ENCODE measurements at places on chromosomes 3 and 15. TPM values are rescaled to one million over a fixed set of nuclear protein-coding genes. Genes with fewer than 3 reads are reported as not detected.

DNA sequence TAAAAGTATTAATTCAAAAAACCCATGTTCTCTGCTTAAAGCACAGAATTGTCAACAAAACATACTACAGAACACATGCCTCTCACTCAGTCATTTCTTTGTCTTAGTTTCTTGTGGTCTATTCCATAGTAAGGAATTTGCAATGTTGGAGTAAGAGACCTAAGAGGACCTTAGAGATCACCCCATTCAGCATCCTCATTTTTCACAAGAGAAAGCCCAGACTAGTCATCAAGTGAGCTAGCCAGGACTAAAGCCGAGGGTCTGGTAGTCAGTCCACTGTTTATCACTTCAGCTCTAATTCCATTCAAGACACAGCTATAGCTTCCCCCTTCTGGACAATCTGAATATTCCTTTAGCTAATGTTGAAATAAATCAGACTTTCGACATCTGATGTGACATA is 601.1 kb downstream of the FHIT start:
- no peak for DNase-seq

DNA sequence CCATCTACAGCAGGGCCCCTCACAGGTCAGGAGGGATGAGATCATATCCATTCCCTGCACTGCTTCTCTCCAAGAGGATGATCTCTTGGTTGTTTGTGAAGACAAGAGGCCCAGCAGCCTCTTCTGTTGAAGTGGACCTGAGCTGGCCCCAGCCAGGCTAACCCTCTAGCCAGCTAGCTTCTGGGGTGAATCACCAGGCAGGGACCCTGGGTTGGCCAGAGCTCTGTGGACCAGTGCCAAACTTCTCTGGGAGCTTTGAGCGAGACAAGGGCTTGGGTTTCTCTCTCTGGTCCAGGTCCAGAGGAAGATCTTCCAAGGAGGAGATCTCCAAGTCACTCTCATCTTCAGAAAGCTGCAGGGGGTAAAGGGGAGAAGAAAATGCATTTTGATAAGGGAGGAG is 52.7 kb downstream of the CLDN18 start:
- no peak for DNase-seq

Gene NOX5
- not detected for total RNA-seq

- DNase-seq, result no peak
These were observed 91.0 kb downstream of the TPRG1 start for GRCh38 chr3:189262746-189263145.

GRCh38 chr3:119580067-119580760 is 922 bp downstream of the ADPRH start:
- DNase-seq, result no peak

GRCh38 chr3:110349295-110349694 is 722.3 kb upstream of the NECTIN3 start:
- DNase-seq, result no peak

GRCh38 chr3:20421-20820 is 176.1 kb upstream of the CHL1 start:
- DNase-seq, result no peak

- no peak for DNase-seq
These were observed 245.9 kb upstream of the TOPAZ1 start for GRCh38 chr3:43995547-43996378.

DNA sequence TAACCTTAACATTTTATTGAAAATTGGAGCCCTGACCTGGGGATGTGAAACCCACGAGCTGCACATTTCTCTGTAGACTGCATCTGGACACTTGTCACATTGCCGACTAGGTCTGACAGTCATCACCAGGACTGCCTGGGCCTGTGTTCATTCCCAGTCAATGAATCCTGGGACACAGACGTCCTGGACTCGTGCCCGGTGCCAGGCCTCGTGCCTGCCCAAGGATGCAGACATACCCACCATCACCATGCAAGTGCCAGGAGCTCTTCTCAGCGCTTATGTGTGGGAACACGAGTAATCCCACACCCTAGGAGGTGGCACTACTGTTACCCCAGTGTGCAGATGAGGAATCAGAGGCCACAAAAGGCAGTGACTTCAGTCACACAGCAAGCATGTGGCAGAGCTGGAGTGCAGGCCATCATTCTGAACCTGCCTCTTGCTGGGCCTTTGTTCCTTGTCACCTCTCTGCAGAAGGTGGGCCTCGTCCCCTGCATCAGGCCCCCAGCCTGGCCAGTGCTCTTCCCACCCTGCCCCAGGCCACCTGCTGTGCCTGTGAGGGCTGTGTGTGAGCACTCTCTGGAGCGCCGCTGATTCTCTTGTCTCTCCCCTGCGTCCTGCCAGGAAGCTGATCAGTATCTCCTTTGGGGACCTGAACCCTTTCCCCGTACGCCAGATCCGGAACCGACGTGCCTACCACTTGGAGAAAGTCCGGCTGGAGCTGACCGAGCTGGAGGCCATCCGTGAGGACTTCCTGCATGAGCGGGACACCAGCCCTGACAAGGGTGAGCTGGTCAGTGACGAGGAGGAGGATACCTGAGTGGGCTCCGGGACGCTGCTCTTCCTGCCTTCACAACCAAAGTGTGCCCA is 58.5 kb downstream of the ADAMTS7 start:
- no peak for DNase-seq

Gene GP9
- not detected for total RNA-seq

DNA sequence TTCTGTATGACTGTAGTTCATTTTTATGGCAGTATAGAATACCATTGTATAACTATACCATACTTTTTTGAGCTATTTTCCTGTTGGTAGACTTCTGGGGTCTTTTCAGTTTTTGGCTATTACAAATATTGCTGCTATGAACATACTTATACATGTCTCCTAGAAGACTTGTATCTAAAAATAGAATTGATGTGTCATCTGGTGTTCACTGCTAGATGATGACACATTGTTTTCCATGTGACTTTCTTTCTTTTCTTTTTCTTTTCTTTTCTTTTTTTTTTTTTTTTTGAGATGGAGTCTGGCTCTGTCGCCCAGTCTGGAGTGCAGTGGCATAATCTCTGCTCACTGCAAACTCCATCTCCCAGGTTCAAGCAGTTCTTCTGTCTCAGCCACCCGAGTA is 69.8 kb downstream of the SH3GL3 start:
- DNase-seq, result no peak

DNA sequence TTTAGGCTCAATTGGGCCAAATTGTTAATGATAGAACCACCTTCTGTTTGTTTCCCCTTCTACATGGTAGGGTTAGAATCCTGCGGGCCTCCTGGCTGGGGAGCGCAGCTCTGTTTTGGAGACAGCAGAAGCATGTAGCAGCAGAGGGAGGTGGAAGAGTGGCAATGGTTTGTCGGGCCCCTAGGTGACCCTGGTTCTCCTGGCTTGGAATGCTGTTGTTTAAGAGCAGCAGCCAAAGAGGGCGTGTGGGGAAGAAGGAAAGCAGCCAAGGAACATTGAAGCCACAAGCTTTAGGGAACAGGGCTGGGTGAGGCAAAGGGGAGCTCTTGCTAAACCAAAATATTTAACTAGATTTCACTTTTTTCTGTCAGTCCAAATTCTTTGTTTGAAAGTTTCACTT is 213.7 kb upstream of the NR2E3 start:
- no peak for DNase-seq

GRCh38 chr15:101466188-101466587 is 23.3 kb downstream of the PCSK6 start:
- DNase-seq, result no peak

Gene WNT7A
- not detected for total RNA-seq
